ENCODE measurements at places on chromosomes 7 and 10.

DNA sequence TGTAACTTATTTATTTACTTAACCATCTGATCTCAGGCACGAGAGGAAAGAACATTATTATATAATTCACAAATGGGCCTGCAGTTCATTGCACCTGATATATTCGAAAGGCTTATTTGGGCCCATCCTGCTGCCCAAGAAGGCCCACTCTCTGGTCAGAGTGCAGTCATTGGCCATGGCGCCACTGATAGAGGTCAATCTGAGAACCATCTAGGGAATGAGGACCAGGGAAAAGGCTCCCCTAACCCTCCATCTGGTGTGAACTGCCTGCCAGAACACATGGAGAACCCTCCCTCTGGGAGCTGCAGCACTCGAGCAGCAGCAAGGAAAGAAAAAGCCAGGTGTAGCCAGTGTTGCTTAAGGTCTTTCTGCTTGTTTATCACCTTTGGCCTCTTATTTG, 136.6 kb downstream of the REEP3 start:
- DNase-seq: no peak

GRCh38 chr10:131777162-131777561, 123.6 kb upstream of the PPP2R2D start:
- DNase-seq: no peak

DNA sequence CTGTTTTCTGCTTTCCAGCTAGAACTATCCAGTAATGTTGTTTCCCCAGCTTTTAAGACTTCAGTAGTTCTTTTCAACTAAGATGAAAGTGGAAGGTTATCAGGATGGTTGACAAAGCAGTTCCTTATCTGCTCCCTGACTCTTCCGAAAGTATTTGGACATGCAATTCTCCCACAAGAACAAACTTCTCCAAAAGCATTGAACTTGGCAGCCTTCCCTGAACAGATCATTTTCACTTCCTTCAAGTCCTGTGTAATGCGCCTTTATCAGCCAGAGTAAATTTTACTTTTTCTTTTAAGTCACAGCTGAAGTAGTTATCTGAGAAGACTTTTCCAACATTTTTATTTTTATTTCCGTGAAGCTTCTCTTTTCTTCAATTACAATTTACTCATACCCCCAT, 39.7 kb downstream of the CDC14C start:
- DNase-seq: no peak

- DNase-seq: no peak
Measured at GRCh38 chr10:47367646-47368045, 16.4 kb downstream of the ZNF488 start.

DNA sequence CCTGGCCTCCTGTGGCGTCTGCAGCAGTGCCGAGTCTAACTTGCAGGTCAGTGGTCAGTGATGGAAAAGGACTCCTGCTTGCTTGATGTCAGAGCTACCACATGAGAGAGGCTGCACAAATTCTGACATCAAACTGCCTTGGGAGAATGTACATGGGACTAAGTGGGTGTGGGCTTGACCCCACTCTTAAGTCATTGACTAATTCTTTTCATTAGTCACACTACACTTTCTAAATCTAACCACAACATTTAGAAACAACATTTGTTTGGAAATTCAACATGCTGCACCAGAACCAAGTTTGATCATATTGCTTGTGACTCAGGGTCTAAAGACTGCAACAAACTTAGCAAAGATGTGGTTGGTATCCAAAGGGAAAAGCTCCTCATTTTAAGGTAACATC, 24.4 kb upstream of the CDC14C start:
- DNase-seq: no peak

GRCh38 chr7:48363174-48363573, 191.9 kb downstream of the ABCA13 start:
- DNase-seq: no peak

GRCh38 chr7:82275342-82275741, 168.2 kb downstream of the CACNA2D1 start:
- DNase-seq: no peak

GRCh38 chr10:34403512-34403911, 411.6 kb downstream of the PARD3 start:
- DNase-seq: no peak

- no peak for DNase-seq
Measured at GRCh38 chr7:22216832-22217475, 140.0 kb downstream of the RAPGEF5 start.

- no peak for DNase-seq
Measured at GRCh38 chr10:58384544-58384998, 639 bp upstream of the TFAM start.

DNA sequence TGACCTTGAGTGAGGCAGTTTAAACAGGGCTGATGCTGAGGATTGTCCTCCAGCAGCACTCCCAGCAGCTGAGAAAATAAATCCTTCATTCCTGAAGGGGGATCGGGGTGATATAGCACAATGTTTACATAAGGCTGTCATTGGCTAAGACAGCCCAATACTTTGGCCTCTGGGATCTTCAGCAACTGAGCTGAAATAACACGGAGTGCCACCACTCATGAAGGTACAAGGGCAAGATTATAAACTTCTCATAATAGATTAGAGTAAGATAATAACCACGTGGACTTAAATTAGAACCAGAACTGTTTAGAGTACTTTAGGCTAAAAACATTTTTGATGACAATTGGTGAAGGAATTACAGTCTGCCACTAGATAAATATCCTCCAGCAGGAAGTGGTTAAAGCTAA, 70.0 kb upstream of the PAPSS2 start:
- no peak for DNase-seq

DNA sequence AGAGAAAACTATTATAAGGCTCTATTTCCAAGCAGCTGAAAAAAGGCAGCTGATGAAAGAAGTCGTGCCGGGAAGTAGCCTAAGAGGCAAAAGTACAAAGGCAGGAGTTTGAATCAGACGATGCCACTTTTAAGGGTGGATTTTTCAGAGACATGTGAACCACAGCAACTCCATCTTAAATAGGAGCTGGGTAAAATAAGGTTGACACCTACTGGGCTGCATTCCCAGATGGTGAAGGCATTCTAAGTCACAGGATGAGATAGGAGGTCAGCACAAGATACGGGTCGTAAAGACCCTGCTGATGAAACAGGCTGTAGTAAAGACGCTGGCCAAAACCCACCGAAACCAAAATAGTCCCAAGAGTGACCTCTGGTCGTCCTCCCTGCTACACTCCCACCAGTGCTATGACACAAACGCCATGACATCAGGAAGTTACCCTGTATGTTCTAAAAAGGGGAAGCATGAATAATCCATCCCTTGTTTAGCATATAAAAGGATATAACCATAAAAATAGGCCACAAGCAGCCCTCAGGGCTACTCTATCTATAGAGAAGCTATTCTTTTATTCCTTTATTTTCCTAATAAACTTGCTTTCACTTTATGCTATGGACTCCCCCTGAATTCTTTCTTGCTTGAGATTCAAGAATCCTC, 45.5 kb upstream of the PRSS1 start:
- no peak for DNase-seq

GRCh38 chr7:128933180-128933891, 4.4 kb upstream of the IRF5 start:
- no peak for DNase-seq

- no peak for DNase-seq
Measured at GRCh38 chr10:83533290-83533689, 606.0 kb upstream of the GHITM start.

DNA sequence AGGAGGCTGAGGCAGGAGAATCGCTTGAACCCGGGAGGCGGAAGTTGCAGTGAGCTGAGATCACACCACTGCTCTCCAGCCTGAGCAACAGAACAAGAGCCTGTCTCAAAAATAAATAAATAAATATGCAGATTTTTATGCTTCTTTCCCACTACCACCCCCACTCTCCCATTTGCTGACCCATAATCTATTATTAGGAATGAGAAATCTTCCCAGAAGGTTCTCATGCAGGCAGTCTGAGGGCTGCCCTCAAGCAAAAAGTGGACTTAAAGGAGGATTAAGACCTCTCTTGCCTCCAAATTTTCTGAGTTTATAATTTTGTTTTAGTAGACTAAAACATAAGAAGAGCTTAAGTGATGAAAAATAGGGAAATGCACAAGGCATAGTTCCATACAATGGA, 85.2 kb upstream of the TOMM7 start:
- no peak for DNase-seq

DNA sequence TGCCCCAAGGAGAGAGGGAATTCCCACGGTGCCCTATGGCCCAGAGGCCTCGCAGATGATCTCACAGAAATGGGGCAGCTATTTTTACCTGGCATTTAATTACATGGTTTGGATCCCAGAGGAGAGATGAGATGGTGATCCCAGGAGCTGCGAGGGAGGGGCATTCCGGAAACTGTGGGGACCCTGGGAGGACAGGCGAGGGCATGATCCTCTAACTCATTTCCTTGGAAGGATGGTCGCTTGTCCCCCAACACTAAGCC, 9.4 kb downstream of the SH2B2 start:
- DNase-seq: no peak

GRCh38 chr7:39217783-39218182, 240.1 kb downstream of the POU6F2 start:
- DNase-seq: no peak

- DNase-seq: no peak
Measured at GRCh38 chr7:127382301-127383085, 10.0 kb downstream of the ZNF800 start.

DNA sequence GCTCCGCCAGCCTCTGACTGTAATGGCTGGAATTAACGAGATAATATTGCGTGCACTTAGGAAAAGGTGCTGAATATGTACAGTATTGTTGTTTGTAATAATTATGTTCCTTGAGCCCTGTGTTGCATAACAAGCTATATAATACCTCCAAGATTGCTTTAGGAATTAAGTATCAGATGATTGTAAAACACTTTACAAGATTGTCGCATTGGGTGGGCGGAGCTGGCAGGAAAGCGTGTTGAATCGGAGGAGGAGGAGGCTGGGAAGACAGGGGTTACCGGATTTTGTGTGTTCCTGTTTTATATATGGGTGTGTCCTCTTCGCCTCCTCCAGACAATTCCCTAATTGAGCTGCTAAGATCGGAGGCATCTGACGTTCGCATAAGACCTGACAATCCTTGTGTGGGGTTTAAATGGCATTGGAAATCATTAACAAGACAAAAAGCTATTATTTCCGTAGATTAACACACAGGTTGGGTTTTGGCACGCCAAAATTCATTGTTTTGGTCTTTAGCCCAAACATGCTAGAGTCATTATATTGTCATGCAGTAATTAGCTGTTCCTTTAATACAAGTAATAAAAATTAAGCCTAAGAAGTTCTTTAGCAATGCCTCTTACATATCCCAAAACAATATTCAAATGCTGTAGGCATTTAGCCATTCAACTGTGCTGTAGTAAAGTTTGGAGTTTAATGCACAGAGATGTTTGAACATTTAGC, 192.9 kb upstream of the SH2B2 start:
- no peak for DNase-seq

DNA sequence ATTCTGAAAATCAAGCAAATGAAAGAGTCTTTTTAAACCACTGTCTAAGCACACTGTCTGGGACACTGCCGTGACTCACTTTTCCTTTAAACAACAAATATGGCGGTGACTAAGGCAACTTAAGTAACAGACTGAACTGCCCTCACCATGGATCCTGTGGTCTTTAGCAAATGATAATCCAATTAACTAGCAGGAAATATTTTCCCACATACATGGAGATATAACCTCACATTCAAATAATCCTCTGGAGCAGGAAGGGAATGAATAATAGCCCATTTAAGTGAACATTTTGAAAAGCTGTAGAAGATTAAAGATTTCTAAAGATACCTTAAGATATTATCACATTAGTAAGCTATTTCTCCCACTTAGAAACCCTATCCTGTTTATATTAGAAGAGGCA, 40.3 kb upstream of the LRRC17 start:
- no peak for DNase-seq

GRCh38 chr7:22633286-22633953, 93.6 kb upstream of the IL6 start:
- DNase-seq: no peak

- DNase-seq: no peak
Measured at GRCh38 chr10:98294270-98294627, 26.3 kb upstream of the LOXL4 start.

GRCh38 chr7:92904244-92905131, 68.1 kb upstream of the CDK6 start:
- DNase-seq: peak; percentile 47

DNA sequence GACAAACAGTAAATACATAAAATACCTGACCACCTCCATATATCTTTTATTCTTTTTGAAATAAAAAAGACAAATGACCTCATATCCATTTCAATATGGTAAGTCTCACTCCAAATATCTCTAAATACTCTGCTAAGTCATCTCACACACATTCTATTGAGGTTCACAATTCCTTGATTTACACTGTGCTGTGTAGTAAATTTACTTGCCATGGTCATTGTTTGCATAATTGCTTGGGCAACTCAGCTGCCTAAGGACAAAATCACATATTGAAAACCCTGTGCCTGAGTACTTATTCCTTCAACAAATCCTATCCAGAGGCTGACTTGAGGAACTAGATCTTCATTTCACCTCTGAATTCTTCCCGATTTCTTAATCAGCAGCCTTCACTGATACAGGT, 176.4 kb downstream of the THSD7A start:
- DNase-seq: no peak

DNA sequence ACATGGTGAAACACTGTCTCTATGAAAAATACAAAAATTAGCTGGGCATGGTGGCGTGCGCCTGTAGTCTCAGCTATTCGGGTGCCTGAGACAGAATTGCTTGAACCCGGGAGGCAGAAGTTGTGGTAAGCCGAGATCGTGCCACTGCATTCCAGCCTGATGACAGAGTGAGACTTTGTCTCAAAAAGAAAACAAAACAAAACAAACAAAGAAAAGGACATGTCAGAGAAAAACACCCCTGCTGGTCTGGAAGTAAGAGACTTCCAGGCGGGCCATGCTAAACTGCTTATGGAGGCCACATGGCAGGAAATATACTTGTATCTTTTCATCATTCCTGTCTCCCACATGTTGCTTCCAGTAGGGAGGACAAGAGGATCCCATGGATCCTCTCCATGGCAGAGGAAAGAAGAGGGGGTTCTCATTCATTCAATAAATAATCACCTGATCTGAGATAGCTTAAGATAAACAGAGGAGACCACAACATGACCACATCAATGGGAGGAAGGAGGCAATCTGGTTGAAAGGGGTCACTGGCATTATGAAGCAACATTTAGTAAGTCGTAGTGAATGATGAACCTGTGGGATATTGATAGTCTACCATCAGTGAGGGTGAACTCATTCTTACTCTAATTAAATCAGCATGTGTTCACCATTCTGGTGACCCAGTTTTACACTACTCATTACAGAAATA, 60.5 kb upstream of the ZNF138 start:
- DNase-seq: no peak

GRCh38 chr10:83310688-83311087, 828.6 kb upstream of the GHITM start:
- DNase-seq: no peak

GRCh38 chr10:106925191-106925590, 239.3 kb downstream of the SORCS1 start:
- DNase-seq: no peak
